ENCODE measurements at places on chromosomes 5 and 9.
A peak's percentile ranks its signal among the peaks of the same experiment; 100 is the strongest.

GRCh38 chr9:83061990-83062650 is 822 bp downstream of the RASEF start:
- no peak overlapping the region for H3K27ac ChIP-seq
- H3K27me3 ChIP-seq: no peaks in the 10 kb centered on the region
- peaks cover 23% of the 10 kb centered on the region for H3K4me1 ChIP-seq
- no peaks in the 10 kb centered on the region for H3K36me3 ChIP-seq
- H3K4me3 ChIP-seq: peak overlapping the region; percentile 42

DNA sequence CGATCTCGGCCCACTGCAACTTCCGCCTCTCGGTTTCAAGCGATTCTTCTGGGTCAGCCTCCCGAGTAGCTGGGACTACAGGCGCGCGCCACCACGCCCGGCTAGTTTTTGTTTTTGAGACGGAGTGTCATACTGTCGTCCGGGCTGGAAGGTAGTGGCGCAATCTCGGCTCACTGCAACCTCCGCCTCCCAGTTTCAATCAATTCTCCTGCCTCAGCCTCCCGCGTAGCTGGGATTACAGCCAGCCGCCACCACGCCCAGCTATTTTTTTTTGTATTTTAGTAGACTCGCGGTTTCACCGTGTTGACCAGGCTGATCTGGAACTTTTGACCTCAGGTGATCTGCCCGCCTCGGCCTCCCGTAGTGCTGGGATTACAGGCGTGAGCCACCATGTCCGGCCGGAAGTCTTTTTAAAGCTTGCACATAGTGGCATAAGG is 1.2 kb downstream of the SMC5 start:
- peaks cover 78% of the 10 kb centered on the region for H3K4me1 ChIP-seq
- DNase-seq: no peak
- peak overlapping the region; percentile 95 for H3K4me3 ChIP-seq

DNA sequence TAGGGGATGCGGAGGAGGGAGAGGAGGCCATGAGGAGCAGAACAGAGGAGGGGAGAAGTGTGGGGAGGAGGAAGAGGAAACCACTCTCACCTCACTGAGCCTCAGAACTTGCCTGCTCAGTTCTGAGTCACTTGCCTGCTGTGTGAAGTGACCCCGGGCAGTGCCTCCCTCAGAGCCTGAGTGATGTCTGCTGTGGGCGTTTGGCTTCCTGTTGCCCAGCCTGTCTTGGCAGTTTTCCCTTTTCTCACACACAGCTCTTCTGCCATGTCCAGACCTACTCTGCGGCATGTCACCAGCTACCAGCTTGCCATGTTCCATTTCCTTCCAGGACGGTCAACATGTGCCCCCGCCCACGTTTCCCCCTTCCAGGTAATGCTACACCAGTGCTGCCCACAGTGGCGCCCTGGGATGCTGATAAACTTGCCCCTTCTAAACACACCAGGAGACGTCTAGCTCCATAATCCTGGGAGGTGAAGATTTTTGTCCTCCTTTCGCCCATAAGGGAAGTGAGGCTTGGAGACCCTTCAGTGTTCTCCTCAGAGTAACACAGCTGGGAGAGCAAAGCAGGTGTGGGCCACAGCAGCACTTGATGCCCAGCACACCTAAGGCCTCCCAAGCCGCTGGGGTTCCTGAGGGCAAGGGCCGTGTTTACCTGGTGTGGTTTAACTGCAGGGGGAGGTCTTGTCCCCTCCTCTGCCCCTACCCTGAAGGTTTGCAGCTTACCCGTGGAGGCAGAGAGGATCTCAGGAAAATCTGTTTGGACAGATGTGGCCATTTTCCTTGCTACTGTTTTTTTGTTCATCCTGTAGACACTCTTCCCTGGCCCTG is 63.8 kb upstream of the RNF130 start:
- no peaks in the 10 kb centered on the region for H3K36me3 ChIP-seq
- DNase-seq: peak; percentile 56
- H3K27ac ChIP-seq: no peak overlapping the region
- no peak overlapping the region for H3K4me3 ChIP-seq
- no peaks in the 10 kb centered on the region for H3K27me3 ChIP-seq

GRCh38 chr5:156893517-156893916 is 43.4 kb downstream of the PPP1R2B start:
- no peak overlapping the region for H3K27ac ChIP-seq
- H3K36me3 ChIP-seq: no peaks in the 10 kb centered on the region
- H3K4me3 ChIP-seq: no peak overlapping the region

- H3K4me3 ChIP-seq: no peak overlapping the region
- no peaks in the 10 kb centered on the region for H3K4me1 ChIP-seq
- H3K36me3 ChIP-seq: no peaks in the 10 kb centered on the region
- H3K27me3 ChIP-seq: no peaks in the 10 kb centered on the region
Measured at GRCh38 chr5:36679221-36679989, 73.0 kb downstream of the SLC1A3 start.

DNA sequence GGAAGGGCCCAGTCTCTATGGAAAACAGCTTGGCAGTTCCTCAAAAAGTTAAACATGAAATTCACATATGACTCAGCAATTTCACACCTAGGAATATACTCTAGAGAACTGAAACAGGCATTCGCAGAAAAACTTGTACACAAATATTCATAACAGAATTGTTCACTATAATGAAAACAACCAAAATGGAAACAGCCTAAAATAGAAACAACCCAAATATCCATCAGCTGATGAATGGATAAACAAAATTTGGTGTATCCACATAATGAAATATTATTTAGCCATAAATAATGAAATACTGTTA is 4.8 kb upstream of the GPR150 start:
- H3K4me3 ChIP-seq: no peak overlapping the region
- DNase-seq: no peak
- H3K36me3 ChIP-seq: no peaks in the 10 kb centered on the region
- no peak overlapping the region for H3K27ac ChIP-seq
- no peaks in the 10 kb centered on the region for H3K27me3 ChIP-seq

DNA sequence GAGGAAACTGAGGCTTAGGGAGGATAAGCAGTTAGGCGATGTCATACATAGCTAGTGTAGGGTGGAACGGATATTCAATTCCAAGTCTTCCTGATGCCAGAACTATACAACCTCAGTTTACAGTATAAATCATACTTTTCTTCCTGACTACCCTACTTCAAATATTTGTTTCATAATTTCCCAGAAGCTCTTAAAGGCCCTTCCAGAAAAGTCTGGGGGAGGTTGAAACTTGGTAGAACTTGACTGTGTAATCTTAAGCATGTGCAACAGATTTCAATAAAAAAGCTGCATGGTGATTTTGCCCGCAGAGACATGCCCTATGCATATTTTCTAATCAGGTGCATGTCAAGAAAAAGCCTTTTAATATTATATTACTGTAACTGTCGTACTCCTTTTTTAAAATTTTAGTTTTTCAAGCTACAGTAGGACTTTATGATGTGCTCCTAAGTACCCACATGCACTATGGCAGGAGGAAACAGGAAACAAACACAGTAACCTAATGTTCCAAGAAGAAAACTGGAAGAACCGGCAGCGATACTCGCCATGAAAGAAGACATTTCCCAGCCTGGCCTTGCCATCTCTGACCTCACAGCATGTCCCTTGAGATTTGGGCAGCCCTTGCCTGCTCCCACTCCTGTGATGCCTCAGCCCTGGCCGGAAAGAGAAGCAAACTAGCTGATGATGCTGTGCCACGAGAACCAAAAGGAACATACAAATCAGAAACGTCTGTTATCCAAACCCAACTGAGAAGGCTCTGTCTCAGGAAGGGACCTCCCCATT is 266.0 kb downstream of the EFNA5 start:
- no peak overlapping the region for H3K4me3 ChIP-seq
- H3K27ac ChIP-seq: no peak overlapping the region
- no peak for DNase-seq

GRCh38 chr9:134014946-134015345 is 10.3 kb upstream of the BRD3OS start:
- no peak overlapping the region for H3K27ac ChIP-seq
- no peaks in the 10 kb centered on the region for H3K36me3 ChIP-seq
- no peak overlapping the region for H3K4me3 ChIP-seq
- no peaks in the 10 kb centered on the region for H3K27me3 ChIP-seq
- no peaks in the 10 kb centered on the region for H3K4me1 ChIP-seq
- DNase-seq: no peak
